Stimulated activated CD4-positive, alpha-beta T cell treated with anti-CD3 and anti-CD28 coated beads, Interleukin-1b, Interleukin-23, amount 100 ng/mL, for 1 hour (primary cell): ENCODE measurements at places on chromosomes 7 and 10.

DNA sequence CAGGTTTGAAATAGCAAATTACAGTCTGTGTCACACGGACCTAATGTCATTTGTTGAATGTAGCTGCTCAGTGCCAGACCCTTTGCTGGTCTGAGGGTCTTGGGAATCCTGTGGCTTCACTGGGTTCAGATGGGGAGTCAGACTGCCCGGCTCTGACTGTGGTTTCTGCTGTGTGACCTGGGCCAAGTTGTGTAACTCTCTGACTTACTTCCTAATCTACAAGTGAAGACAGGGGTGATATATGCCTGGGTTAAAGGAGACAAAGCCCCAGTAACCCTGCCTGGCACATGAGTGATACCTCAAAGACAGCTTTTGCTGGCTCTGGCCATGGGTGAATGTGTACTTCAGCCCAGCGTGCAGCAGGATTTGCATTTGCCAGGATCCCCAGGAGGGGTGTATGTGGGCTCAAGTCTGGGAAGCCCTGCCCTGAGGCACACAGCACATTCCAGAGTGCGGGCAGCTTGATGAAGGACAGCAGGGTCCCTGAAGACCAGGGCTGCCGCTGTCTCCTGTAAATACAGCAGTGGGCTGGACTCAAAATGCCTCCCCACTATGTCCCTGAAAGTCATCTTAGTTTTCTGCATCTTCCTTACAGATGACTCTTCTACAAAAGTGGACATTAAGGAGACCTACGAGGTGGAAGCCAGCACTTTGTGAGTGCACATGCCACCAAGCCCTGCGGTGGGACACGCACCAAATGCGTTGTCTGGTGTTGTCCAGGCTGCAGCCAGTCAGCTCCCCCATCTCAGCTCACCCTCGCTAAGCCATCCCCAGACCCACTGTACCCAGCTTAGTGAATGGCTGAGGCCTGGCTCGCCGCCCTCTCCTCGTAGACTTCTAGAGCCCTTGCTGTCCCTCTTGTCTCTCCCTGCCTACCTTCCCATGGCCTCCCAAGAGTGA is 16.4 kb downstream of the NACAD start:
- DNase-seq, result no peak

GRCh38 chr10:30384701-30385201 is 35.7 kb upstream of the MTPAP start:
- DNase-seq, result no peak

DNA sequence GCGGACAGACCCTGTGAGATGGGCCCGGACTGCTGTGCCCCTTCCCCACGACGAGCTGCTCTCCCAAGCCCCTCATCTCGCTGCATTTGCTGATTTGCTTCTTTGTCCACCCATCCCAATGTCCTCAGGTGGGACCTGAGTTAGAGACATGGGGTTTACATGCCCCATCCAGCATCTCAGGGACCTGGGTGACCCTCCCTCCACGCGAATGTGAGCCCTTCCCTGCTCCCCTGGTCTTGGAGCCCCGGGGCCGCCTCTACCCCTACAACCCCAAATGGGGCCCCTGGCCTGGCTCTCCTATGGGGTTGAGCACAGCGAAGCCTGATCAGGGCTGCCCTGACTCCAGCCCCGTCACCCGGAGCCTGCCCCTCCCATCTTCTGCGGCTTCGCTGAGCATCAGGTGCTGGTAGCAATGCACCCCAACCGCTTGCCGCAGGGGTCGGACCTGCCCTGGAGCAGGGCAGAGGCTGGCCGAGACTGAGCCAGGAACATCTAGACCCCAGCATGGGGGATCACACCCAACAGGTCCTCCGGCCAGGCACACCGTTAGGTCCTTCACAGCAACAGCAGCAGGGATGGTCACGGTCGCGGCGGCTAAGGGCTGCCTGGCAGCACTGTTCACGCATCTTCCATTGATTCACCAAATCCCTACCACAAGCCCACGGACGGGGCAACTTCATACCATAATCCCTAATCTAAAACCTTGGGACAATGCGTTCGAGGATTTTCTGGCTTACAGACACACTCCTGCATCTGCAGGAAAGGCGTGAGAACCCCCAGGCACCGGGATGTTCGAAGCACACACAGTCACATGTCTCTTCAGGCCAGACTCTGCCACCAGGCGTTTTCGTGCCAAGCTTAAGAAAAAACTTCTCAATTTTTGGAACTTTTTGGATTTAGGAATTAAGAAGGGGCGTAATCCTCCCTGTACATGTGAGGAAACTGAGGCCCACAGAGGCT is 15.5 kb downstream of the WDR86 start:
- DNase-seq, result no peak

- DNase-seq, result no peak
Observed at GRCh38 chr7:52749880-52750279, 285.6 kb upstream of the POM121L12 start.

DNA sequence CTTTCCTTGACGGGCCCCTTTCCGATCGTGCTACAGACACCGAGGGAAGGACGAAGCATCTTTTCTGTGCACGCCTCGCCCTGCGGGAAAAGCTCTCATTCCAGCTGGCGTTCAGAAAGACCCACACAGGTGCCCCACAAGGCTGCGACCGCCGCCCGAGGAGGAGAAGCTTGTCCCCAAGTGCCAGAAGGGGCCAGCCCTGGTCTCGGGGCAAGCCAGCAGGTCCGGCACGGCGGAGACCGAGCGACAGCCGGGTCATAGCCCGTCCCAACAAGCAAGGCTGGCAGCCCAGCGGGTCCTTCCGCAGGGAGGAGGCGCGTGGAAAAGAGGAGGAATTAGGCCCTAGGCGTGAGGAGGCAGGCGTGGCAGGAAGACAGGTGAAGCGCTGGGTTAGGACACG is 62.7 kb downstream of the TNRC18 start:
- no peak for DNase-seq

DNA sequence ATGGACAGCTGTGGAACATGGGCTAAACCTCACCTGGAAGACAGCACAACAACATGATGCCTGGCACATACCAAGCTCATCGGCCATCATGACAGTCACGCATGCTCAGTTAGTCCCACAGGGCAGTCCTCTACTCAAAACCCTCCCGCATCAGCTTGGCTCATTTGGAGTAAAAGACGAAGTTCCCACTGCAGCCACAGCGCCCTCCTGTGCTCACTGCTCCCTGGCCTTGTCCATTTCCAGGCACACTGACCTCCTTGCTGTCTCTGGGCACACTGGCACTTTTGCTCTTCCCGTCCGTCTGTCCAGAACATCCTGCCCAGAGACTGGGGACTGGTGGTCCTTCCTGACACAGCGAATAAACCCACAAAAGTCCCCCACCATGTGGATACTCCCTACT is 66.2 kb downstream of the LARP4B start:
- no peak for DNase-seq

GRCh38 chr10:33937036-33937730 is 602.7 kb upstream of the NRP1 start:
- DNase-seq, result no peak

GRCh38 chr7:5406957-5407945 is 16.4 kb downstream of the TNRC18 start:
- no peak for DNase-seq

- DNase-seq, result no peak
Observed at GRCh38 chr10:103145860-103146466, 47.1 kb downstream of the NT5C2 start.

DNA sequence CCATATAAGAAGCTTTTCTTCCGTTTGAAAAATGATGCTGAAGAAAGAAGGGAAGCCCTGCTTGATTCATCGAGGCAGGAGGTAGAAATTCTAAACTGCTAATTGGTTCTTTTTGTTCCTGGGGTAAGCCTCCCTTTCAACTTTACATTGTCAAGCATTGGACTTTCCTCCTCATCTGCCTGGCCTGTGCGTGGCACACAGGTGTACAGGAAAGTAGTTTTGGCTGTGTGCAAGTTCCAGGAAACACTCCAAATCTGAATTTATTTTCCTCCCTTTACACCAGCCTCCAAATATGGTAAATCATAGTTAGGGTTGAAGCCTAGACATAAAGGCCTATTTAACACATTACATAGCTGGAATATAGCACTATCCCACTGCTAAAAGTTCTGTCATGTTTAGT is 18.2 kb upstream of the RELN start:
- no peak for DNase-seq

GRCh38 chr7:17105701-17106100 is 192.8 kb upstream of the AHR start:
- no peak for DNase-seq

- DNase-seq, result no peak
Observed at GRCh38 chr7:42407021-42407710, 170.2 kb upstream of the GLI3 start.

DNA sequence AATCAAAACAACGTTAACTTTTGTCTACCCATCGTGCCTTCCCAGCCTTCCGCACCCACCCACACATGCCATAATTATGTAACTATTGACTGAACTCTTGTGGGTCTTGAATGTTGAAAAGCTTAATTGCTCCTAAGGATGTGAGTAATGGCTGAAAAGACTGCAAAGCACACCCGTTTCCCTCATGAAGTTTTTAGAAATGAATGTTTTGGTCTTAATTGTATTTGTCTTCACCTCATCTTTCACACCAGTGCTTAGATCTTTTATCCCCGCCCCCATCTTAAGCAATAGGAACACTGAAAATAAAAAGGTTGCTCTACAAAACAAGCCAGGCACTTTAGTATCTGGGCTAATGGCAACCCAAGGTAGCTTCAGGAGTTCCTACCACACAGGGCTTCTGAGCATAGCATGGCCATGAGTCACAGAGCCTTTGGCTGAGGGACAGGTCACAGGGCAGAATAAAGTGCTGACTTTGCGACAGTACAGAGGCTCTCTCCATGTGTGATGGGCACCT is 690.5 kb downstream of the PARD3 start:
- no peak for DNase-seq

GRCh38 chr10:107013258-107014006 is 151.1 kb downstream of the SORCS1 start:
- no peak for DNase-seq

GRCh38 chr7:21707566-21707965 is 164.7 kb downstream of the DNAH11 start:
- no peak for DNase-seq

- DNase-seq, result no peak
Observed at GRCh38 chr7:24337180-24337579, 53.2 kb downstream of the NPY start.

- no peak for DNase-seq
Observed at GRCh38 chr7:43647673-43648472, 65.0 kb downstream of the STK17A start.

GRCh38 chr10:114431414-114432135 is 27.3 kb upstream of the AFAP1L2 start:
- no peak for DNase-seq

DNA sequence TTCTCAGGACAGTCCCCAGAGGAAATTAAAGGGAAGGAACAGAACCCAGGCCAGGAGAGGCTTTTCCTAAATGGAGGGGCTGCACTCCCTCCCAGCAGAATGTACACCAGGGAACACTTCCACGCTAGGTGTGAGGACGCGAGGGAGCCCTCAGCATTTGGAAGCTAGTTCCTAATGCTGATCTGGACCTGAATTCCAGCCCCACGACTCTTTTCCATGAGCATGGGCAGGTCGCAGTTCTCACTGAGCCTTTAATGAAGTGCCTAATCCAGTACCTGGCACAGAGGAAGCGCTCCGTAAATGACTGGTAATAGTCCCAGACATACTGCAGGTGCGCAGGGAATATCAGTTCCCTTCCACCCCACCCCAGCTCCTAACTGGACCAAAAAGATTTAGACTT is 1.1 kb downstream of the ALOX5 start:
- no peak for DNase-seq

- DNase-seq, result no peak
Observed at GRCh38 chr7:132055336-132056120, 499.1 kb upstream of the PODXL start.

GRCh38 chr10:118342638-118343020 is 505 bp upstream of the FAM204A start:
- no peak for DNase-seq

- DNase-seq, result no peak
Observed at GRCh38 chr10:8104005-8104404, 49.5 kb downstream of the GATA3 start.

DNA sequence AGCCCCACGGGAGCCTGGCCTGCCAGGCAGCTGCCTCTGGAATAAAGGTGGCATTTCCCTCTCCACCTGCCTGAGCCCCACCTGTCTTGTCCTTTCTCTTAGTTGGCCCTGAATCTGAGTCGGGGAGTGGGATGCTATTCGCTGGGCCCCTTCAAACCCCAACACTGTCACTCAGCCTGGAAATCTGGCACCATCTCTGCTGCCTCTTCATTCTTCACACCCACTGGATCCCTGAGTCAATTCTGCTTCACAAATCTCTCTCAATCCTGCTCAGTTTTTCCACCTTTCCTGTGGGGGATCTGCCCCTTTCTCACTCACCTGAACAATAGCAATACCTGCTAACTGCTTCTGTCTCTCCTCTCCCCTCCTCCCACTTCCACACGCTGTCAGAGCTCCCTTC is 10.6 kb downstream of the CRTAC1 start:
- no peak for DNase-seq

- DNase-seq, result no peak
Observed at GRCh38 chr10:4373612-4374011, 452.4 kb upstream of the AKR1E2 start.

DNA sequence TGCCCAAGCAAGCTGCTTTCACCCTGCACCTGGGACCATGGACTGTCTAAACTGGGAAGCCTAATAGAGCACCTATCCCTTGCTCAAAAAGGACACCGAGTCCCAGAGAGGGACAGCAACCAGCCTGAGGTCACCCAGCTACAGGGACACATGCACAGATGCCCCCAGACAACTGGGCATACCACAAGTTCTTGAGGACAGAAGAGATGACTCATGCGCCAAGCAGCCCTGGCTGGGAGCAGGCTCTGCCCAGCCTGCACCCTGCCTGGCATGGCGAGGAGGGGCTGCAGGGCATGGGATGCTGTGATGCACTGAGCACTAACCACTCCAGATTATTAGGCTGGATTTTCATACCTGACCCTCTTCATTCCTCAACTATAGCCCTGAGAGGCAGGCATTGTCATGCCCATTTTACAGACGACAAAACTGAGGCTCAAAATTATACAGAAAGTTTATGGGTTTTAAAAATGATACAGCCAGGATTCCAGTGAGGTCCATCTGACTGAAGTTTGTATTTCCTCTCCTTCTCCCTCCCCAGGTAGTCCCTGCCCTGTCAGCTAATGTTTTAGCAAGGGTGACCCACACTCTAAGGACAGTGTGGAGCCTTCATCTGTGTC is 289.3 kb upstream of the ZMIZ1 start:
- no peak for DNase-seq

DNA sequence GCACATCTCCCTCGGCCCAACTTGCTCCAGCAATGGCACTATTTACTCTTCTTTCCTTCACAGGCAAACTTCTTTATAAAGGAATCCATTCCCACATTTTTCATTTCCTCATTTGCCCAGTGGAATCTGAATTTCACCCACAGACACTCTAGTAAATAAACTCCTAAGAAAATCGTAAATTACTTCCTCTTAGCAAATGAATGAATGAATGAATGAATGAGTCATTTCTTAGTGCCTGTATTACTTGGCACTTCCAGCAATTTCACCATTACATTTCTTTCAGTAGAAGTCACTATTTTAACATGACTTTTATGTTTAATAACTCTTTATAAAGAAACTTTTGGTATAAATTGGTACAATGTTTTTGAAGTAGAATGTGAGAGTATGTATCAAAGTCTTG is 55.7 kb downstream of the DDC start:
- no peak for DNase-seq

- DNase-seq, result no peak
Observed at GRCh38 chr10:33703501-33704213, 369.2 kb upstream of the NRP1 start.

GRCh38 chr7:100685049-100685605 is 8.9 kb downstream of the GIGYF1 start:
- DNase-seq, result no peak
